ENCODE measurements at places on chromosomes 6 and 20. TPM values are rescaled to one million over a fixed set of nuclear protein-coding genes. Genes with fewer than 3 reads are reported as not detected.

DNA sequence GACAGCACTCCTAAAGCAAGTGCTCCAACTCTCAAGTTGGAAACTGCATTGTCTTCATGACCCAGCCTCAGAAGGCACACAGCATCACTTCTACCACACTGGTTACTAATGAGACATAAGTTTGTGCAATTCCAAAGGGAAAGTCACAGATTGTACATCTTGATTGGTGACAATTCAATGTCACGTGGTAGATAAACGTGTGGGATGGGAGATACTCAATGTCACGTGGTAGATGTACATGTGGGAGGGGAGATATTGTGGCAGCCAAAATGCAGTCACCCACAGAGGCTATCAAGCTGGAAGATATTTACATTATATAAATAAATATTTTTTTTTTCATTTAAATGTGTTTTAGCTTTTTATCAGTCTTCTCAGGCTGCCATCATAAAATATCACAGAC is 393.3 kb downstream of the KIF16B start:
- no peak overlapping the region for H3K4me3 ChIP-seq
- no peaks in the 10 kb centered on the region for H3K4me1 ChIP-seq
- H3K27me3 ChIP-seq: no peaks in the 10 kb centered on the region
- H3K27ac ChIP-seq: no peak overlapping the region
- H3K36me3 ChIP-seq: no peaks in the 10 kb centered on the region
- no peak for DNase-seq

PPIL6 gene
- 18.0 TPM for total RNA-seq

DNA sequence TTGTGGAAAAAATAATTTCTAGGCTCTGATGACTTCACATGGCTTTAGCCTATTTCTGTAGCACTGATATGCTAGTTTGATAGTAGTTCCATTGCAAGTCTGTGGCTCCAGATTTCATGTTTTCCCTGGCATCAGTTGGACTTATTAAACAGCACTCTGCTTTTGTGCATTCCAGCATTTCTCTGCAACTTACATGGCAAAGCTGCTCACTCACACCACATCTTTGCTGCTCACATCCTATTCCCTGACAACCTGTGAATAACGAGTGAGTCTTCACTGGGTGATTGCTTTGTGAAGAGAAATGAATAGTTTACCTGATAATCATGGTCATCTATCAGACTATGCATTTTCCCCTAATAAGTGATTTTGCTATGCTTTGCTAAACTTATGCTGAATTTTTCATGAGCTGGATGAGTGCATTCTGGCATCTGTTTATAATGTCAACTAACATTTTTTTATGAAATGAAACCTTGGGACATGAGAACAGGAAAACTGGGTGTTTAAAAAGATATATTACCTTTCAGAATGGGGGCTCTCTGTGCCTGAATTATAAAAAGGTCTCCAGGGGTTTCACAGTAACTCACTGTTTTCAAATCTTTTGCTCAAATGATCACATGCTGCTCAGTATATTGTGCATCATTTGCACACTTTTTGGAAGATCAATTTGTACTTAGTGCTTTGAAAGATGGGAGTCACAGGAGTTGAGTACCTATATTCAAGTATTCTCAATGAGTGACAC is 301.8 kb downstream of the TBC1D32 start:
- no peak overlapping the region for H3K27ac ChIP-seq
- H3K4me1 ChIP-seq: no peaks in the 10 kb centered on the region
- H3K4me3 ChIP-seq: no peak overlapping the region

DNA sequence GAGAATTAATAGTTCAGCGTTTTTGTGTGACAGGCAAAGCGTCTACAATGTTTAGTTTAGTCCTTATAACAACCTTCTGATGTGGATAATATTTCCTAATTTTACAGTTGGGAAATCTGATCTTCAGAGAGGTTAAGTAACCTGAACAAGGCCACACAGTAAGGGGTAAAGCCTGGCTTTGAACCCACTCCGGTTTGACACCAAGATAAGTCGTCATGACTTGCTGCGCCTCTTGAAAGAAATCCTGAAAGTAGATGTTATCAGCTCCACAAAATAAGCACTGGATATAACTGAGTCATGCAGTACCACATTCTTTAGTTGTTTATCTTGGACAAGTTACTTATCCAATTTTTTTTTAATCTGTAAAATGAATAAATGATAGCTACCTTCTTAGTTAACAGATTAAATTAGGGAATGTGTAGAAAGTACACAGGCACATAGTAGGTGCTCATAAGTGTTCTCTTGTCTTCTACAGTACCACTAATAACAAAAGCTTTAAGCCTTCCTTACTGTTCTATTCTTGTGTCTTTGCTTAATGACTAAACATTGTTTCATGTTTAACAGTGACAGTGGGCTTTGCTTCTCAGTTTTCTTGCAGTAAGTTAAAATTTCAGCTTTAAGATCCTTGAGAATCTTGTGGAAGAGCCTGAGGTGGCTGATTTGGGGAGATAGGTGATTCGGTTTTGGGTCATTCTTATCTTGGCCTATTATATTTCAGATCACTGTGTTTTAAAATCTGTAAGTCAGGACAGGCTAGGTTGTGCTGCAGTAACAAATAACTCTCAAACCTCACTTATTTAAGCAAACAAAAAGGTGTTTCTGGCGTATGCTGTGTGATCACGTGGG is 2.1 kb downstream of the HIVEP1 start:
- no peaks in the 10 kb centered on the region for H3K27me3 ChIP-seq
- H3K4me1 ChIP-seq: no peaks in the 10 kb centered on the region
- H3K4me3 ChIP-seq: no peak overlapping the region
- no peak for DNase-seq
- H3K27ac ChIP-seq: peak overlapping the region; percentile 98
- H3K36me3 ChIP-seq: no peaks in the 10 kb centered on the region

- H3K27me3 ChIP-seq: no peaks in the 10 kb centered on the region
- H3K36me3 ChIP-seq: no peaks in the 10 kb centered on the region
- H3K4me1 ChIP-seq: no peaks in the 10 kb centered on the region
- H3K4me3 ChIP-seq: no peak overlapping the region
Observed at GRCh38 chr6:106693418-106693817, 64.0 kb downstream of the QRSL1 start.

DNA sequence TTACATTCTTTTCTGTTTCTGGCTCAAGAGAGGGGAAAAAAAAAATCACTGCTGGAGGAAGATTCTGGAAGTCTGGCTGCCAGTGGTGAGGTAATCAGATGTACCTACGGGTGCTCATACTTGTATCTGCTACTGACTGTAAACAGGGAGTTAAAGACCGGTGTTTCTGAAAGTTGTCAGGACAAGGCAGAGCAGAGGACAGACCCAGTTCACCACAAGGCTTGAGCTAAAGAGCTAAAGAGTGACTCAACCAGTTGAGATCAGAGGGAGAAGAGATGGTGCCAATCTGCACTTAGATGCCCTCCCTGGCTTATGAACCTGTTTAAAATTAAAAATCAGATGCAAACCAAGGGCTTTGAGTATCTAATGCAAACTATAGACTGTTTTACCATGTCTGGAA is 55.4 kb downstream of the CEP162 start:
- no peaks in the 10 kb centered on the region for H3K27me3 ChIP-seq
- H3K27ac ChIP-seq: no peak overlapping the region
- H3K4me3 ChIP-seq: no peak overlapping the region
- DNase-seq: no peak
- H3K36me3 ChIP-seq: no peaks in the 10 kb centered on the region

GRCh38 chr6:357261-357790 is 34.2 kb upstream of the IRF4 start:
- no peak overlapping the region for H3K27ac ChIP-seq
- no peaks in the 10 kb centered on the region for H3K36me3 ChIP-seq

CCN6 gene
- total RNA-seq: not detected

DNA sequence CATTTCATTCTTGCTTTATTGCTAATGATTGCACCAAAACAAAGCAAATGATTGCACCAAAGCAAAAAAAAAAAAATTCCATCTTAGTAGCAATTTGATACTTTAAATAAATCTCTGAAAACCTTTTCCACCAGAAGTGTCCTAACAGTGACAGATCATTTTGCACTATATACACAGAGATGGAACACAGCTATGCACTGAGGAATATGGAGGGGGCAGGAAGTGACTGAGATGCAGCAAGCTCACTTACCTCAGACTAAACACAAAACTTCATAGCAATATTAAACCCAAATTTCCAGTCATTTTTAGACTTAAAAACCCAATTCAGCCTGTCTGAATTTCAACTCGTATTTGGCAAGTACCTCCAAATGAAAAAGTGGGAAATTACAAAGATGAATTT is 41.2 kb downstream of the HIVEP2 start:
- H3K4me1 ChIP-seq: no peaks in the 10 kb centered on the region
- no peak for DNase-seq
- H3K4me3 ChIP-seq: no peak overlapping the region

FAM229B gene
- total RNA-seq: 7.2 TPM

AFG1L gene
- 9.4 TPM for total RNA-seq

GRCh38 chr6:140138311-140139010 is 764.0 kb upstream of the CITED2 start:
- H3K4me1 ChIP-seq: no peaks in the 10 kb centered on the region
- DNase-seq: no peak
- H3K27ac ChIP-seq: no peak overlapping the region
- H3K27me3 ChIP-seq: no peaks in the 10 kb centered on the region
- H3K4me3 ChIP-seq: no peak overlapping the region
- H3K36me3 ChIP-seq: no peaks in the 10 kb centered on the region

FNDC11 gene
- 0.69 TPM for total RNA-seq

WRNIP1 gene
- total RNA-seq: 40.6 TPM

DNA sequence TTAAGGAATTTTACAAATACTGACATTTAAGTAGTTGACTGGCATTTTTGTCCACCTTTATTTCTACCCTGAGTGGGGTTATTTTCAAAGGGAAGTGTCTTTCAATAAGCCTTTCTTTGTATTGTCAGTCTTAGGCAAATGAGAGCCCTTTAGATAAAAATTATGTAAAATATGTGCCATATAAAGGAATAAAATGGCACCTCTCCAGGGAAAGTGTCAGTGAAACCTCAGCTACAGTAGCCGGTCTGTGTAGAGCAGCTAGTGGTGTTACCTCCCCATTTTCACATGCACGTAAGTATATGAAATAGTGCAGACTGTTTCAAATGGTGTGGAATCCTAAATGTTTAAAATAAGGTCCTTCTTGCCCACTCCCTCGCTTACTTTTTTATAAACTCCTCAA is 5.0 kb downstream of the FAM217B start:
- no peak for DNase-seq
- H3K4me1 ChIP-seq: peaks cover 7% of the 10 kb centered on the region
- H3K27ac ChIP-seq: no peak overlapping the region
- H3K36me3 ChIP-seq: no peaks in the 10 kb centered on the region
- H3K27me3 ChIP-seq: no peaks in the 10 kb centered on the region

GRCh38 chr6:129753422-129753821 is 43.4 kb upstream of the ARHGAP18 start:
- H3K36me3 ChIP-seq: no peaks in the 10 kb centered on the region
- H3K27ac ChIP-seq: no peak overlapping the region
- H3K27me3 ChIP-seq: no peaks in the 10 kb centered on the region
- no peak overlapping the region for H3K4me3 ChIP-seq

XKR7 gene
- total RNA-seq: not detected

GRCh38 chr6:163813979-163814493 is 399.5 kb downstream of the QKI start:
- H3K4me1 ChIP-seq: no peaks in the 10 kb centered on the region
- no peak overlapping the region for H3K4me3 ChIP-seq
- H3K27ac ChIP-seq: no peak overlapping the region

DNA sequence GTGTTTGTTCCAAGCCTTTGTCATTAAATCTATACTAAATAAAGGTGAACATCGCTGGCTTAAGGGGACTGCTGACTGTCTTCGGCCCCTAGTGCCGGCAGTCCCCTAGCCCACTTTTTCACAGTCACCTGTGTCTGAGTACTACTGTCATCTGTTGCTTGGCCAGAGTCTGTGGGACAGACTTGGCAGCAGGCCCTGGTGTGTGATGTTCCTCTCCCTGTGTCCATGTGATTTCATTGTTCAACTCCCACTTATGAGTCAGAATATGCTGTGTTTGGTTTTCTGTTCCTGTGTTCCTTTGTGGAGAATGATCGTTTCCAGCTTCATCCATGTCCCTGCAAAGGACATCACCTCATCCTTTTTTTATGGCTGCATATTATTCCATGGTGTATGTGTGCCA is 133.4 kb downstream of the HAO1 start:
- no peak for DNase-seq
- H3K4me1 ChIP-seq: no peaks in the 10 kb centered on the region
- H3K27ac ChIP-seq: no peak overlapping the region
- no peak overlapping the region for H3K4me3 ChIP-seq
- no peaks in the 10 kb centered on the region for H3K27me3 ChIP-seq

- no peak overlapping the region for H3K4me3 ChIP-seq
- no peaks in the 10 kb centered on the region for H3K27me3 ChIP-seq
- no peaks in the 10 kb centered on the region for H3K4me1 ChIP-seq
- H3K27ac ChIP-seq: no peak overlapping the region
Observed at GRCh38 chr6:104019075-104019753, 840.5 kb downstream of the HACE1 start.

MAPK13 gene
- 10.9 TPM for total RNA-seq

C6orf15 gene
- not detected for total RNA-seq

DNA sequence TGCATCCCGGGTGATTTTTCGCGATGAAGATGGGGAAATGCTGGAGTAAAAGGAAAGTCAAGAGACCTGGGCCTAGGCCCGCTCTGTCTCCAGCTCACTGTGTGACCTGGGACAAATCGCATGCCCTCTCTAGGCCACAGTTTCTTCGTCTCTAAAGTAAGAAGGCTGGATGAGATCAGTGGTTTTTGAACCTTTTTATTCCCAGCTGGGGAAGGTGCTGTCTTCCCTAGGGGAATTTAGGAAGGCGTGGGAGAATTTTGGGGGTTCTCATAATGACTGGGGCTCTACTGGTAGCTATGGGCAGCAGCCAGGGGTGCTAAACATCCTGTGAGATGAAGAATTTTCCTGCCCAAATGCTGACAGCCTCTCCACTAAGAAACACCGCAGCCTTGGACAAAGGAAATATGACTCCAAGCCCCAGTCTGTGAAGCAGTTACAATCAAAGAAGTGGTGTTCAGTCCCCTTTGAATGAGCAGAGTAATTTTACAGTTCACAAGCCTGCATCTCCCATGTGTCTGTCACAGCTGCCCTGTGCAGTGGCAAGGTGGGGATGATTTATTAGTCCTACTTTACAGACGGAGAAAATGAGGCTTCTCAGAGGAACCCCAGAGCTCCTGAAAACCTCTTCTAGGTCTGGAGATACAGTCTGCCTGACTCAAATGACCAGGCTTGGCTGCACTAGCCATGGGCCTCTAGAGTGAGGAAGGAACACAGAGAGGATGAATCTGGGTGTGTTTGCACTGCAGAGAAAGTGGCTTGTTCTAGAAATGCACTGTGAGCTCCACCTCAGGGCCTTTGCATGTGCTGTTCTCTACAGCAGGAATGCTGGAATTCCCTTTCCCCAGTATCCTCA is 57.2 kb downstream of the RAB44 start:
- no peak overlapping the region for H3K27ac ChIP-seq
- H3K4me1 ChIP-seq: no peaks in the 10 kb centered on the region
- no peaks in the 10 kb centered on the region for H3K27me3 ChIP-seq

GRCh38 chr6:161151660-161152526 is 122.0 kb downstream of the AGPAT4 start:
- no peak overlapping the region for H3K27ac ChIP-seq
- H3K4me3 ChIP-seq: no peak overlapping the region
- H3K4me1 ChIP-seq: no peaks in the 10 kb centered on the region
- H3K27me3 ChIP-seq: no peaks in the 10 kb centered on the region
- DNase-seq: no peak

- H3K27me3 ChIP-seq: no peaks in the 10 kb centered on the region
- H3K27ac ChIP-seq: no peak within 1 kb of the TSS
- H3K4me1 ChIP-seq: no peaks in the 10 kb centered on the region
- no peaks in the 10 kb centered on the region for H3K36me3 ChIP-seq
Observed at GRCh38 chr6:154356690-154357089, at the start of gene IPCEF1. IPCEF1 (minus strand) TSS chr6:154356803; CDS start chr6:154265947, 90,856 bp downstream.

C20orf202 gene
- not detected for total RNA-seq

Data from uterus (tissue), 4 donors.